ENCODE measurements at places on chromosomes 12 and 14.

- DNase-seq: no peak
These were observed 12.7 kb upstream of the RIMKLB start for GRCh38 chr12:8685051-8685450.

GRCh38 chr12:82474181-82474797 is 116.0 kb downstream of the METTL25 start:
- no peak for DNase-seq

- no peak for DNase-seq
These were observed 20.1 kb upstream of the TEX22 start for GRCh38 chr14:105378199-105378598.

GRCh38 chr12:31989571-31990362 is 30.6 kb downstream of the RESF1 start:
- no peak for DNase-seq

DNA sequence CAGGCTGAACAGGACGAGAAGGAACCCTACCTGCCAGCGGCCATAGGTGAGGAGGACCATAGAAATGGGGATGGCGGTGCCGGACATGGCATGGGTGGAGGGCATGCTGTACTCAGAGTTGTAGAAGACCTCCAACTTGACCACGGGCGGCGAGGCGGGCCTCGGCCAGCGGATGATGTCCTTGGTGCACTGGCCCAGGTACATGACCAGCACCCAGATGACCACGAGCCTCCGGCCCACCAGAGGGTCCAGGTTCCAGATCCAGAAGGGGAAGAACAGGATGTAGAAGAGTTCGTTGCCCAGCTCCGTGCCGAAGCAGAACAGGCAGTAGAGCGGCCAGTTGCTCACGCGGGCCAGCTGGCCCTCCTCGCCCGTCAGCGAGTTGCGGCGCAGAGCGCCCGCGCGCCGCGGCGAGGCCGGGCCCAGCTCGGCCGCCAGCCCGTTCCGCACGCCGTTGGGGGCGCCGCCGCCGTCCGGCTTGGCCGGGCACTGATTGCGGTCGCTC is 582 bp downstream of the SGPP1 start:
- DNase-seq: peak; percentile 49

DNA sequence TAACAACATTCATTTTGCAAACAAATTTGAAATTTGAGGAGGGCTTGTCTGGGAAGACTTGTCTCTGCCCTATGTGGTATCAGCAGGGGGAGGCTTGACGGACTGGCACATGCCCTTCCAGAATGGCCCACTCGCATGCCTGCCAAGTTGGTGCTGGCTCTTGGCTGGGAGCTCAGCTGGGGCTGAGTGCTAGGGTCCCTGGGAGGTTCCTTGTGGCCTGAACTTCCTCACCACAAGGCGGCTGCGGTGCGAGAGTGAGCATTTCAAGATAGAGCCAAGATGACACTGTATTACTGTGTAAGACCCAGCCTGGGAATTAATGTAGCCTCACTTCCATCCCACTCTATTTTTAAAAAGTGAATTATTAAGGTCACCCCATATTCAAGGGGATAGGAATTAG is 271.6 kb upstream of the PLEKHG7 start:
- DNase-seq: no peak

DNA sequence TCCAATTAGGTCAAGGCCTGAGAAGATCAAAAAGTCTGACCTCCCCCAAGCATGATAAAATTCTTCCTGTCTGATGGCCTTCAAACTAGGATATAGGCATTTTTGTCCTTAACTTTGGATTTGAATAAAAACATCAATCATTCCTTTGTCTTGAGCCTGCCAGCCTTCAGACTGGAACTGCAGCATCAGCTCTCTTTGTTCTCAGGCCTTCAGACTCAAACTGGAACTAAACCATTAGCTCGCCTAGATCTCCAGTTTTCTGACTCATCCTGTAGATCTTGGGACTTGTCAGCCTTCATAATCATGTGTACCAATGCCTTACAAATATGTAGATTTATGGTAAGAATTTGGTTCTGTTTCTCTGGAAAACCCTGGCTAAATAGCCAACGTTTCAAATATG is 721.7 kb downstream of the GALC start:
- no peak for DNase-seq

Data from A549 (cell line).